Activated CD8-positive, alpha-beta T cell treated with anti-CD3 and anti-CD28 coated beads for 36 hours (primary cell): ENCODE measurements at places on chromosomes 11 and 22. TPM values are rescaled to one million over a fixed set of nuclear protein-coding genes. Genes with fewer than 3 reads are reported as not detected.

GRCh38 chr22:40484906-40485669 is 114.7 kb downstream of the SGSM3 start:
- DNase-seq = no peak
- H3K4me3 ChIP-seq = no peak overlapping the region
- no peaks in the 10 kb centered on the region for H3K27me3 ChIP-seq
- H3K4me1 ChIP-seq = peaks cover 39% of the 10 kb centered on the region
- no peak overlapping the region for H3K27ac ChIP-seq

GRCh38 chr11:125190566-125190965 is 26.0 kb downstream of the PKNOX2 start:
- H3K27ac ChIP-seq = no peak overlapping the region
- H3K4me3 ChIP-seq = no peak overlapping the region
- H3K36me3 ChIP-seq = no peaks in the 10 kb centered on the region
- H3K4me1 ChIP-seq = no peaks in the 10 kb centered on the region

DNA sequence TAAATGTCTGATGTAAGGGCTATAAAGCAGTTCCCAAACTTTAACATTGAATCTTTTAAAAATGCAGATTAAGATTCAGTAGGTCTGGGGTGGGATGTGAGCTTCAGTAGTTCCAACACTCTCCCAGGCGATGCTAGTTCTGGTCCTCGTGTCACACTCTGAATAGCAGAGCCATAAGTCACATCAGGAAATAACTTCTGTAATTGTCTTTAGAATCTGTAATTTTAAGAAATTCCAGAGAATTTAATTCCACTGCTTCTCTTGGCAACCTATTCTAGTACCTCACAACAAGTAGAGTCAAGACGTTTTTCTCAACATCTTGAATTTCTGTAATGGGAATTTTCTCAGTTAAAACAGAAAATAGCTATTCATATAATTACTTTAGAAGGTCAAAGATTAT is 223.1 kb downstream of the TMEM135 start:
- peaks cover 3% of the 10 kb centered on the region for H3K36me3 ChIP-seq
- H3K27ac ChIP-seq = no peak overlapping the region
- no peaks in the 10 kb centered on the region for H3K27me3 ChIP-seq
- H3K4me1 ChIP-seq = no peaks in the 10 kb centered on the region
- DNase-seq = no peak

- H3K36me3 ChIP-seq = no peaks in the 10 kb centered on the region
- peak within 1 kb of the TSS; percentile 40 for H3K27ac ChIP-seq
- DNase-seq = no peak
Observed at GRCh38 chr11:78417175-78417887, at the start of gene GAB2. Gene GAB2 (minus strand): TSS chr11:78417820. CDS start chr11:78417720, 100 bp downstream.

DNA sequence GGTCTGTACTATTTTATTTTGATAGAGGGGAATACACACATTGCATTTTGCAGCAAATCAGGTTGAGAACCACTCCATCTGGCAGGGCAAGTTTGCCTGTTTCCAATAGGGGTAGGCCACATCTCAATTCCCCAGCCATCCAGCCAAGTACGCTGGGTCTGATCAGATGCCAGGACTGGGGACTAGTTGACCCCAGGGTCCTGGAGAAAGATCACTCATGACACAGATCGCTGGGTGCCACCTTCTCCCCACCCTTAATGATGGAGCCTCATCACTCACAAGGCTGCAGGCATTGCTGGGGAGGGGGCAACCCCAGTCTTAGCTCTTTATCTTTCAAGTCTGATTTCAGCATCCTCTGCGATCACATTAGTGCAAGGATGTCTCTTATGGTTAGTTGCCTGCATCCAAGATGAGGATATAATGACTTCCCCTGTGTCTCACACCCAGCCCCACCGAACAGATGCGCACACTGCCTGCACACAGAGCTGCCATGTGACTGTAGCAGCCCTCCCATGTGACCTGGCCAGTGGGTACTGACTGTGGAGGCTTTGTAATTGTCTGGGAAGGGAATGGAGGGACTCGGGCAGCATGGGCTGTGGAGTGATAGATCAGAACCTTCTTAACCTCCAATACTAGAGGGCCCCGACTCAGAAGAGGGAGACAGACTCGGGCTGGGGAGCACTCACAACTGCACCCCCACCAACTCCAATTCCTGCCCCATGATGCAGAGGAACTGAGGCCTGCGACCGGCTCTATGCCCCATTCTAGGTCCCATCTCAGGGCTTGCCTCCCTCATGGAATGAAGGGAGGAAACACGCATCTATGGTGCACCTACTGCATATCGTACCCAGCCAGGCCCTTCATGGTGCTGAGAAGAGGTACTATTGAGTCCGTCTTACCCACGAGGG is 155.8 kb downstream of the DSCAML1 start:
- H3K4me3 ChIP-seq = no peak overlapping the region
- DNase-seq = no peak
- H3K27me3 ChIP-seq = peaks cover 1% of the 10 kb centered on the region
- H3K4me1 ChIP-seq = no peaks in the 10 kb centered on the region

DNA sequence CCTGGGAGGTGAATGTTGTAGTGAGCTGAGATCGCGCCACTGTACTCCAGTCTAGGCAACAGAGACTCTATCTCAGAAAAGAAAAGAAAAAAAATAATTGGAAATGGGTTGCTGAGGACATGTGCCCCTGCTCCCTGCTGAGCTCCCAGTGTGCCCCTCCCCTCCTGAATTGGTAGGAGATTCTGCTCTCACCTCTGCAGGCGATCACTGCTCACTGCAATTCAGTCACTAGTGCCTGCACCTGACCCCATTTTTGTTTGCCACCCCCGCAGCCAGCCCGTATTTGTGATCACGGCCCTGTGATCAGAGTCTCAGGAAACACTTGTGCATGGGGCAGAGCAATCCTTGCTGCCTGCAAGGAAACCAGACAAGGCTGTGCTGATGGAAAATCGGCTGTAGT is 16.3 kb upstream of the SEC14L3 start:
- no peaks in the 10 kb centered on the region for H3K36me3 ChIP-seq
- no peak overlapping the region for H3K4me3 ChIP-seq
- no peak overlapping the region for H3K27ac ChIP-seq
- peak; percentile 13 for DNase-seq
- H3K27me3 ChIP-seq = peaks cover 4% of the 10 kb centered on the region

GRCh38 chr22:42171417-42171816 is 40.8 kb upstream of the CYP2D6 start:
- DNase-seq = no peak
- peak overlapping the region; percentile 4 for H3K27ac ChIP-seq
- H3K36me3 ChIP-seq = peaks cover 11% of the 10 kb centered on the region
- H3K4me1 ChIP-seq = peaks cover 24% of the 10 kb centered on the region
- no peak overlapping the region for H3K4me3 ChIP-seq

Gene SMTNL1
- total RNA-seq = not detected

- H3K27me3 ChIP-seq = no peaks in the 10 kb centered on the region
- no peaks in the 10 kb centered on the region for H3K36me3 ChIP-seq
- no peak overlapping the region for H3K27ac ChIP-seq
Observed at GRCh38 chr11:11427140-11427539, 74.1 kb upstream of the CSNK2A3 start.

GRCh38 chr11:126597041-126597440 is 241.6 kb downstream of the ST3GAL4 start:
- H3K4me3 ChIP-seq = no peak overlapping the region
- DNase-seq = no peak
- H3K36me3 ChIP-seq = no peaks in the 10 kb centered on the region
- H3K4me1 ChIP-seq = no peaks in the 10 kb centered on the region

Gene PRG2
- total RNA-seq = 0.43 TPM

GRCh38 chr22:23176645-23177027 is 3.7 kb upstream of the BCR start:
- H3K36me3 ChIP-seq = peaks cover 3% of the 10 kb centered on the region
- H3K4me3 ChIP-seq = no peak overlapping the region
- DNase-seq = no peak
- peaks cover 23% of the 10 kb centered on the region for H3K4me1 ChIP-seq
- H3K27ac ChIP-seq = no peak overlapping the region

Gene MAPK8IP1
- total RNA-seq = 1.4 TPM

DNA sequence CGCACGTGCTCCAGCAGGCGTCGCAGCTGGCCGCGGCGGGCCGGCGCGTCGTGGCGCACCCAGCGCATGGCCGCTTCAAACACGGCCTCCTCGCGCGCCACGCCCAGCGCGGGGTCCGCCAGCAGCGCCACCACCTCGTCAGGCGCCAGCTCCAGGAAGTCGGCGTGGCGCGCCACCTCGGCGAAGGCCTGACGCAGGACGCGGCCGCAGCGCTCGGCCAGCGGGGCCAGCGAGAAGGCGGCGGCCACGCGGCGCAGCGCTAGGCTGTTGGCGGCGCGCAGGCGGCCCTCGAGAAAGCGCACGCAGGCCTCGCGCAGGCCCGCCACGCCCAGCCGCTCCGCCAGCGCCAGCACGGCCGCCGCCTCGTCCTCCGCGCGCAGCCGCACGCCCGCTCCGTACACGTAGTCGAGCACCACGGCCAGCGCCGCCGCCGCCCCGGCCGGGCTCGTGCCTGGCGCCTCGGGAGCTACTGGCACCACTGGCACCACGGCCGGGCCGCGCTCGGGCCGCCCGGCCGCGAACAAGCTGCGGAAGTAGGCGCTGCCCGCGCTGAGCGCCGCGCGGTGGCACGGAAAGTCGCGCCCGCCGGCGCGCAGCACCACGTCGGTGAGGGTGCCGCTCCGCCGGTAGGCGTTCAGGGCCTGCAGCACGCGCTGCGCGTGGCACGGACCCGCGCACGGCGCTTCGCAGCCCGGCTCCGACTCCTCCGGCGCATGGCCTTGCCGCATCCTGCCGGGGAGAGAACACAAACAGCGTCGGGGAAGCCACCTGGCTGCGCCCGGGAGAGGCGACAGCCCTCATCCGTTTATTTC is 2.9 kb downstream of the KLHL35 start:
- H3K27ac ChIP-seq = peak overlapping the region; percentile 50
- H3K4me1 ChIP-seq = peaks cover 13% of the 10 kb centered on the region
- peaks cover 3% of the 10 kb centered on the region for H3K36me3 ChIP-seq
- peak overlapping the region; percentile 67 for H3K4me3 ChIP-seq
- peaks cover 41% of the 10 kb centered on the region for H3K27me3 ChIP-seq
- DNase-seq = peak; percentile 62

GRCh38 chr11:18720808-18721560 is 5.0 kb downstream of the IGSF22 start:
- no peaks in the 10 kb centered on the region for H3K4me1 ChIP-seq
- H3K36me3 ChIP-seq = no peaks in the 10 kb centered on the region
- DNase-seq = peak; percentile 91
- peak overlapping the region; percentile 76 for H3K4me3 ChIP-seq
- H3K27me3 ChIP-seq = no peaks in the 10 kb centered on the region

GRCh38 chr11:251550-251949 is 14.8 kb downstream of the PSMD13 start:
- no peak overlapping the region for H3K4me3 ChIP-seq
- no peaks in the 10 kb centered on the region for H3K27me3 ChIP-seq
- H3K4me1 ChIP-seq = peaks cover 18% of the 10 kb centered on the region
- peaks cover 49% of the 10 kb centered on the region for H3K36me3 ChIP-seq

DNA sequence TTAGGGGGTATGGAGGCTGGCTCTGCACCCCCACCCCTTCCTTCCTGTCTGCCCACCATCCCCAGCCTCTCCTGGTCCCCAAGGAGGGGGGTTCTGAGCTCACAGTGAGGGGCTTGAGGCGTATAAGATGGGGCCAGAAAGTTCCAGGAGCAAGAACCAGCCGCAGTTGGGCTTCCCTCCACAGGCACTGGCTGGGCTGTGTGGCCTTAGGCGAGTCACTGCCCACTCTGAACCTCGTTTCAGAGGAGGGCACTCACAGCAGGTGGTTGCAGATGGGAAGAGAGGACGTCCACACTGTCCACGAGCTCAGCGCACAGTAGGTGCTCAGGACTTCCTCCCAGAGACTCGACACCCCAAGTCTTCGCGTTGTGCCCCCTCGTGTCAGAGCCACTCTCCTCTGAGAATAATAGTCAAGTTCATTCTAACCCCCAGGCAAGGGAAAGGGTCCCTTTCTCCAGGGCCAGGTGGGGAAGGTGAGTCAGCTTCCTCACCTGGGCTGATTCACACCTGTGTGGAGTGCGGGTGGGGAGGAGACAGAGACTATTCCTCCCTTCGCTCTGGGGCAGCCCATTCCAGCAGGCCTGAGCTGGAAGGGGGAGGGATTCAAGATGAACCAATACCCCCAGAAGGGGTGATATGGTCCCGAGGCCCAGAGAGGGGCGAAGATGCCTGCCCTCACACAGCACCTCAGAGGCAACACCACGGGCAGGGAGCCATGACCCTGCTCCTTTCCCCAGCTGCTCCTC is 29.3 kb downstream of the RPL3 start:
- no peak overlapping the region for H3K27ac ChIP-seq
- H3K27me3 ChIP-seq = no peaks in the 10 kb centered on the region
- H3K4me1 ChIP-seq = no peaks in the 10 kb centered on the region
- peaks cover under 1% of the 10 kb centered on the region for H3K36me3 ChIP-seq
- no peak for DNase-seq
- no peak overlapping the region for H3K4me3 ChIP-seq

DNA sequence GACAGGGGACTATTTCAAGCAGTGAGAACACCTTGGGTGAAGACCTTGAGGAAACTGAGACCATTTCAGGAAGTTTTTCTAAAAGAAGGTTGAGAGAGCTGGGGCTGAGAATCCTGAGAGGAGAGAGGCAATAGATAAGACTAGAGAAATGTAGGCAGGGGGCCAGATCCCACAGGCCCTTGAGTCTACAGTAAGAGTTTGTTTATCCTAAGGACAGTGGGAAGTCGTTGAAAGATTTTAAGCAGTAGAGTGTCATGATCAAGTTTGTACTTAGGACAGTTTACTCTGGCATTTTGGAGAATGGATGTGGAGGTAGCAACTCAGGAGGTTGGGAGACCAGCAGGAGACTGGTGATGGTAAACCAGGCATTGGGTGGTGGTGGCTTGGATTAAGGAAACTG is 17.1 kb downstream of the HSD17B12 start:
- no peak overlapping the region for H3K4me3 ChIP-seq
- H3K4me1 ChIP-seq = peaks cover 3% of the 10 kb centered on the region
- H3K27me3 ChIP-seq = no peaks in the 10 kb centered on the region
- H3K27ac ChIP-seq = no peak overlapping the region
- peaks cover 33% of the 10 kb centered on the region for H3K36me3 ChIP-seq

GRCh38 chr11:46386005-46386578 is 4.6 kb downstream of the MDK start:
- no peaks in the 10 kb centered on the region for H3K36me3 ChIP-seq
- no peak overlapping the region for H3K27ac ChIP-seq
- H3K4me1 ChIP-seq = peaks cover 22% of the 10 kb centered on the region
- peaks cover 55% of the 10 kb centered on the region for H3K27me3 ChIP-seq

DNA sequence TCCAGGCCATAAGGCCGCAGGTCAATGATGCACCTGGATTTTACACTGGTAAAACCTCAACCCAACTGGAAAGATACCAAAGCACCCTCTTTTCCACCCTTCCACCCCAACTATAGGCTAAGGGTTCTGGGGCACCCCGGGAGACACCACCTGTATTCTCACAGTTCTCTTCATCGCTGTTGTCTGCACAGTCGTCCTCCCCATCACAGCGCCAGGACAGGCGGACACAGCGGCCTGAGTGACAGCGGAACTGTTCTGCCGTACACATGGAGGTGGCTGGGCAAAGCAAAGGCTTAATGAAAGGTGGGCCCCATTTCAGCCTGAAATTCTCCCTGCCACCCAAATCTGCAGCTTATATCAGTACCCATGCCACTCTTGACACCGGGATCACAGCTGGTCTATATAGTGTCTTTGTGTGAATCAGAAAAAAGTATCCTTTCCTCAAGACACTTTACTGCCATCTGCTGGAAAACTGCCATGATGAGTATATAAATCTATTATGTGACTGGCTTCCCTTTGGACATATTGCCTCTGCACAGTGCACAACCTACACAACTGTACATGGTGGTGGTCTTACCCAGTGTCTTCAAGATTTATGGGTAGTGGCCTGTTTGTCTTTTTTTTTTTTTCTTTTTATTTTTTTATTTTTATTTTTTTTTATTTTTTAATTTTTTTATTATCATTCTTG is 21.5 kb downstream of the LRP4 start:
- H3K36me3 ChIP-seq = no peaks in the 10 kb centered on the region
- DNase-seq = no peak
- no peaks in the 10 kb centered on the region for H3K4me1 ChIP-seq
- no peaks in the 10 kb centered on the region for H3K27me3 ChIP-seq
- no peak overlapping the region for H3K4me3 ChIP-seq
